ENCODE measurements at places on chromosomes 7 and 10. TPM values are rescaled to one million over a fixed set of nuclear protein-coding genes. Genes with fewer than 3 reads are reported as not detected.

The PCBD1 gene
- 21.4 TPM for total RNA-seq

The MBLAC1 gene
- total RNA-seq: 3.6 TPM

The AKR1D1 gene
- not detected for total RNA-seq

The SLC29A3 gene
- total RNA-seq: 3.4 TPM

The FAM25A gene
- not detected for total RNA-seq

The GIMAP2 gene
- total RNA-seq: 102 TPM

The CALCR gene
- not detected for total RNA-seq

All from activated CD4-positive, alpha-beta T cell treated with anti-CD3 and anti-CD28 coated beads, Interleukin-2, amount 10 ng/mL, durations not matched to agents 7 days and 5 days (primary cell).